Stimulated activated CD8-positive, alpha-beta memory T cell treated with anti-CD3 and anti-CD28 coated beads, Interleukin-12 subunit alpha, Interleukin-12 subunit beta, amount 100 ng/mL, for 1 hour (primary cell): ENCODE measurements at places on chromosomes 4 and X.
A peak's percentile ranks its signal among the peaks of the same experiment; 100 is the strongest.

DNA sequence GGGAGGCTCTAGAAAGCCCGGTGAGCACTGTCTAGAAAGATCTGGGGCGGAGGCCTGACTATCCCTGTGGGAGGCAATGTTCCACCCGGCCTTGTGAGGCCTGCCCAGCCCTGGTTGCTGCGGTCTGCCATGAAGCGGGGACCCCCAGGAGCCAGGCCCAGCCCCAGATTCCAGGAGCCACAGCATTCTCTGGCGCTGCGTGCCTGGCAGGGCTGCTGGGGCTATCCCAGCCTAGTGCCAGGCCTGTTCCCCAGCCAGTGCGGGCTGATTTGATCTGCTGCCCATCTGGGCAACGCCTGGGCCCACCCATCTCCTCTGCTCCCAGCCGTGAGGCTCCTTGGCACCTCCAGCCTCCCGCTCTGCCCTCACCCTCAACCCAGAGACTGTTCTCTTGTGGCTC is 19.6 kb downstream of the ATP2B3 start:
- DNase-seq = no peak

DNA sequence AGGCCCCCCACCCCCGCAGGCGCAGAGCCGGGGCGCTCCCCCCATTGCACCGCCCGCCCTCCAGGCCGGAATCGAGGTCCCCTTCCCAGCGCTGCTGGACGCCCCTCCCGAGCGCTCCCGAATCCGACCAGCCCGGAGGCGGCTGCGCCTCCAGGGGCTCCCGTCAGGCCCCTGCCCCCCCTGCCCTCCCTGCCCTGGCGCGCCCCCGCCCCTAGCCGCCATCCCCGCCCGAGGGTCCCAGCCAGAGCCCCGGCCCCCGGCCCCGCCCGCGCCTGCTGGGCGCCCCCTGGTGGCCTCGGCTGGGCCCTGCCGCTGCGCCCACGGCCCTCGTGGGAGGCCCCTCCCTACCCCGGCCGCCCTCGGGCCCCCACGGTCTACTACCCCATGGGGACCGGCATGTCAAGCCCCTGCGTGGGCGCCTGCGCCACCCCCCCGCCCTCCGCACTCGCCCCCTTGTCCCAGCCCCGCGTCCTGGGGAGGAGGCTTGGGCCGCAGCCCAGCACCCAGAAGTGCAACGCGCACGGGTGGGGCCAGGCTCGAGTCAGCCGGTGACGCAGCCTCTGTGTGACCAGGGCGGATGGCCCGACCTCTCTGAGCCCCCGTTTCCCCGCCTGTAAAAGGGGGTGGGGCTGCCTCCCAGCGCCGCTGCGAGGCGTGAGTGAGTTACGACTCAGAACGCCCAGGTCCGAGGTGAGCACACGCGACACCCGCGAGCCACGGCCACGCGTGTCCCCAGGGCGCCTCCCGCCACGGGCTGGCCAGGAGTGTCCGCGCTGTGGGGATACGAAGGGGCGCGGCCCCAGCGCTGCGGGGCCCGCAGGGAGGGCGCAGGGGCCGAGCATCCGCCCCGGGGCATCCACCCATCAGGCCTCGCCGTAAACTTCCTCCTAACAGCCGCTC is 104.9 kb downstream of the FAM53A start:
- DNase-seq = peak; percentile 59

- DNase-seq = no peak
Measured at GRCh38 chr4:77010841-77011354, 61.3 kb downstream of the SEPTIN11 start.

GRCh38 chr4:140952717-140953116 is 180.6 kb downstream of the RNF150 start:
- DNase-seq = no peak

GRCh38 chr4:42871671-42872290 is 20.7 kb upstream of the GRXCR1 start:
- no peak for DNase-seq

DNA sequence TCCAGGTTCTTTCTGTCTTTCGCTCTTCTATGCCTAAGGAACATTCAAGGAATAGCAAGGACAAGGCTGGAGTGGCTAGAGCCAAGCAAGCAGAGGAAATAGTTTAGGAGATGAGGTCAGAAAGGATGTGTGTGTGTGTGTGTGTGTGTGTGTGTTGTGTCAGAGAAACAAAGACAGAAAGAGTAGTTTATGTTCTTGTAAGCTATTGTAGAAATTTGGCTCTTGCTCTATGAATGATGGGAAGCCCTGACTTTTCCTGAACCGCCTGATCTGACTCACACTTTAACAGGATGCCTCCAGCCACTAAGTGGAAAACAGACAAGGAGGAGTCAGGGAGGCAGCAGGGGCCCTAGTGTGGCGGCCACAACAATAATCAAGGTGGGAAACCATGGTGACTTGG is 39.7 kb downstream of the LGI2 start:
- DNase-seq = no peak

DNA sequence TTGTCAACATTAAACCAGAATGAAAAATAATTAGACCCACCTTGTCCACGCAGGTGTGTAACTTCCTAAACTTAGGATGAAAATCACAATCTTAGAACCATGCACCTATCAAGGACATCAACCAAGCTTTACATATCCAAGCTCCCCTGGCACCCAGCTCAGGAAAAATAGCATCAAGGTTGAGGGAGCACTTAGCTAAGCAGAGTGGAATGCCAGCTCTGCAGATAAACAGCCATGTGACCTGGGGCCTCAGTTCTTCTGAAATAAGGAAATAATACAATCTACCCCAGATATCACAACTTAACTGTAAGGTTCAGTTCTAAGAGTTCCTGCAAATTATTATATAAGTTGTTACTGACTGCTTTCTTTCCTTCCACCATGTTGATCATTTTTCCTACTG is 64.7 kb downstream of the DHX15 start:
- no peak for DNase-seq

DNA sequence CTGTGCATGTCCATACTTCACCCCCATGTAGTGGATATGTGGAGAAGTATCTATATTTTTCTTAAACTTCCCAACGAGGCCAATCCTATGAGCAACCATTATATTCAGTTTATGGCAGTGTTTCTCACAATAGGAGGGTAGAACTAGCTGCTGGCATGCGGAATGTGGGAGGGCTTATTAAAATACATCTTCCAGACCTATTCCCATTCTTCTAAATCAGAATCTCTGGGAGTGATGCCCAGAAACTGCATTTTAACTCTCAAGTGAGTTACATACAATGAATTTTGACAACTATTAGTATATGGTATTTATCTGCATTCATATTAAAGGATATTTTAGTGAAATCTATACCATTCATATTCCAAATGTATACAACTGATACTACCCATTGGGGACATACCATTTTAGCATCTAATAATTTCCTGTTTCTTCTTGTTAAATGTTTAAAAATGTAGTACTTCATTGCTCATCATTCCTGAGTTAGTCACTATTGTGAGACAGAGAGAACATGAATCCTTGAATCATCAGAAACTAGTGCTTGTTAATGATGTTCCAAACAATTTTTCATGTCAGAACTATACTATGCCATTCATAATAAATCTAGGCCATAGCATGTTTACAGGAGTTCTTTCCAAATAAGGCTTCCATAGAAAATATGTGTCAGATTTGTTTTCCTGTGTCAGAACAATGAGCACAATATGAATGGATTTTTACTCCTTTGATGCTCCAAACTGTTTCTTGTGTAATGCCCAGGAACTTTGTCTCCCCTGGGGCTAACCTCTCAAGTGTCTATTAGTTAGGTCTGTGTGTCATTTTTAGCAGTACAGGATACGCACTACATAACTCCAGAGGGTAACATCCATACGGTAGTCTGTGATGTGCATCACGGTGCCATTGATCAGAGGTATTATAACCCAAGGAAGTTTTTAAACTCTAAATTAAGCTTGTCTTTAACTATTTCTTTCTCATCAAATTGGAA is 198.8 kb upstream of the BMP3 start:
- DNase-seq = no peak

- DNase-seq = no peak
Measured at GRCh38 chr4:109434007-109434971, 674 bp downstream of the SEC24B start.

GRCh38 chr4:165553221-165553810 is 174.5 kb downstream of the CPE start:
- no peak for DNase-seq
